ENCODE measurements at places on chromosomes 16 and 17.

- no peak for DNase-seq
These were observed 30.1 kb downstream of the DNAH9 start for GRCh38 chr17:11628374-11628773.

GRCh38 chr16:57512296-57513001 lies 23.9 kb downstream of the CCDC102A start:
- no peak for DNase-seq

GRCh38 chr17:68576811-68577496 lies 24.2 kb downstream of the FAM20A start:
- peak; percentile 37 for DNase-seq

- DNase-seq: no peak
These were observed 134.9 kb downstream of the SOCS1 start for GRCh38 chr16:11121083-11121608.

- DNase-seq: peak; percentile 45
These were observed 717 bp upstream of the CNP start for GRCh38 chr17:41965694-41966462.

GRCh38 chr17:30000001-30000754 lies 58.7 kb downstream of the EFCAB5 start:
- DNase-seq: no peak

DNA sequence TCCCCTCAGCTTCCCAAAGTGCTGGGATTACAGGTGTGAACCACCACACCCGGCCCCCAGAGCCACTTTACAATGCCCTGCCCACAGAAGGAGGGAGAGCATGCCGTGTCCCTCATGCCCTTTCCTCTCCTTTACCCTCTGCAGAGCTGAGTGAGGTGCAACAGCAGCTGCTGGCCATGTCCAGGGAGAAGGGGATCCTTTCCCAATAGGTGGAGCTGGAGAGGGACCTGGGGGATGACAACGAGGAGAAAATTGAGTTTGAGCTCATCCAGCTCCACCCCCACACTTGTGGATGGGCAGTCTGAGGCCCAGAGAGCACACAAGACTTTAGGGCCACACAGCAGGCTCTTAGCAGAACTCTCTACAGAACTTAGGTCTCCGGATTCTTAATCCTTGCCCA lies 7.9 kb upstream of the GSDMA start:
- DNase-seq: no peak

DNA sequence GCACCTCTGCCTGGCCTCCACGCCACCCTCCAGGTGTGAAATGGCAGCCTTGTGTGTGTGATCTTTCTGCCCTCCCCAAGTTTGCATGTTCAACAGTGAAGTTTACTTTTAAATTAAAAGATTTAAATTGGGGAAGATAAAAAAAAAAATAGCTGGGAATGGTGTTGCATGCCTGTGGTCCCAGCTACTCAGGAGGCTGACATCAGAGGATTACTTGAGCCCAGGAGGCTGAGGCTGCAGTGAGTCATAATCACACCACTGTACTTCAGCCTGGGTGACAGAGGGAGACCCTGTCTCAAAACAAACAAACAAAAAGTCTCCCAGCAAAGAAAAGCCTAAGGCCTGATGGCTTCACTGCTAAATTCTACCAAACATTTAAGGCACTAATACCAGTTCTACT lies 35.4 kb upstream of the RNF43 start:
- DNase-seq: no peak

GRCh38 chr16:14300705-14301168 lies 229.6 kb downstream of the MRTFB start:
- peak; percentile 63 for DNase-seq

- no peak for DNase-seq
These were observed 1.5 kb downstream of the NDRG4 start for GRCh38 chr16:58501242-58502131.

GRCh38 chr16:72210555-72210954 lies 38.6 kb upstream of the PMFBP1 start:
- no peak for DNase-seq

- no peak for DNase-seq
These were observed 25.1 kb downstream of the SOX9 start for GRCh38 chr17:72145962-72146361.

DNA sequence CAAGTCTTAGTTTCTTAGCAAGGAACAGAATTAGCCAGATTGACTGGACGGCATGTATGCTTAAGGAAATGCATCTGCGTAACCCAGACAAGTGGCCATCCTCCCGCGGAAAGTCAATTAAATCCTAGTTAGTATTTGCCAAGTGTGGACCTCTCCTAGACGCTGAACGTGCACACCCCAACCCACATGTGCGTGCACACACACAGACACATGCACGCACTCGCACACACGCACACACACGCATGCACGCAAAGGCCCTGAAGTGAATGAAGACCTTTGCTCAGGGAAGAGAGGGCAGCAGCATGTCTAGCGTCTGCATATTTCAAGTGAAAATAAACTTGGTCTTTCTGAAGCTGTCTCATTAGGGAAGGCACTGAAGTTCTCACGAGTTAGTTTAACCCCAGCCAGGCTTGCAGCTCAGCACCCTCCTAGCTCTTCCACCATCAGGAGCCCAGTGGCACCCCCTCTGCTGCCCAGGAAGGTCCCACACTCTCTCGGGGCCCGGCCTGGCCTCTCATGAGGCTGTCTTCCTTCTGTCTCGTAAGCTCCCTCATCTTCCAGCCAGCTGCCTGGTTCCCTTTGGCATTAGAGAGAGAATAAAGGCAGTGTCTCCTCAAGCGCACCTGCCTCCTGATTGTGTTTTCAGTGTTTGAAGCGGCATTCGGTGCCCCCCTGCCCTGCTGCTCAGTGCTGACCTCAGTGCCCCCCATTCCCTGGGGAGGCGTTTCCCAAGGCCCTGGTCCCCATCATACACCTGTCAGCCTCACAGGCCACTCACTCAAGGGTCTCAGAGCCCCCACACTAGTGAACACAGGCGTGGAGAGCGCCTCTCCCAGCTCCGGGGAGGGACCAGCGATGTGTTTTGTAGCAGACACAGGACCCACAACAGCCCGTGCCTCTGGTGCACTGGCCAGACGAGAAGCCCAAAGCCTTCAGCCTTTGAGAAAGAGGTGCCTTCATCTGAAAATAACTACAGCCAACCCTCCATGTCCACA lies 52.2 kb upstream of the CHMP6 start:
- no peak for DNase-seq

DNA sequence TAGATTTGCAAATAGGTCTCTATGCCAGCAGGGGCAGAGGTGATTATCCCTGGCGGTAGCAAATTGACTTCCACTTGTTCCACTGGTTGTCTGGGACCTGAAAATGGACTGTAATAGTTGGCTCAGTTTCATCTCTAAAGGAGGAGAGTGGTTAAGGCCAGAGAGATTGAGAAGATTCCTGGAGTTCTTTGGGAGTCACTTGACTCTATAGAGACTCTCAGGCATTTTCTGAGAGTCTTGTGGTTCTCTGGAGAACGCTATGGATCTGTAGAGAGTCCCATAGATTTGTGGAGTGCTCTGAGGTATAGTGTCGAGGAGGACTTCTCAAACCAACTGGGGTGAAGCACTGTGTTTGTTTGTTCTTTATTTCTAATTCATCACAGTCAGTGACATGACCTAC lies 8.9 kb upstream of the PMP22 start:
- no peak for DNase-seq

GRCh38 chr17:63753215-63753614 lies 11.6 kb upstream of the STRADA start:
- DNase-seq: no peak

DNA sequence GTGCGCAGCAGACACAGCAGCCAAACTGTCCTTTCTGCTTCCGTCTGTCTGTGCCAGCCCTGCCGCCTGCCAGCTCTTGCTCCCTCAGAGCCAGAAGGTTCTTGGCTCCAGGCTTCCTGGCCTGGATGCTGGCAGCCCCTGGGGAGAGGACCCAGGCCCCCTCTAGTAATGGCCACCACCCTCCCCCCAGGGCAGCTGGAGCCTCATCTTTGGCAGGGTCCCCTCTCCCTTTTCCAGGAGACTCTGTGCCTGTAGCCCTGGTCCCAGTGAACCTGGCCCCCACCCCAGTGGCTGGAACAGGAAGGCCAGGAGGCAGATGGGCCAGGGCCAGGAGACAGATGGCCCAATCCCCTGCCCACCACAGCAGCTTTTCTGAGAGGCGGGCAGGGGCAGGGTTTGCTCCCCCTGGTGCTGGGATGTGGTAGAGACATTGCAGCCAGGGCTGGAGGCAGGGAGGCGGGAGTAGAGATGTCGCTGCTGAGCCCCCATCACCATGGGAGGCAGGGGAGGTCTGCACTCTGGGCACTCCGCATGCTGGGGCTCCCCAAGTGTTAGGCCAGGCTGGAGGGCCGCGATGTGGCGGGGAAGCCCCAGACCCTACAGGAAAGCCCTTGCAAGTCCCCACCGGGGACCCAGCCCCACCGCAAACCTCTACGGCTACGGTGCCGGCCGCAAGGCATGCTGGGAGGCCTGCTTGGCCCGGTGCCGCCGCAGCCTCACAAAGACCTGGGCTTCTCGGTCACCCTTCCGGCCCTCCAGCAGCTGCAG lies 16.7 kb downstream of the UNC13D start:
- peak; percentile 76 for DNase-seq

- no peak for DNase-seq
These were observed 299.3 kb downstream of the CNTNAP4 start for GRCh38 chr16:76576526-76576925.
